NCI-H1092 treated with DMSO at 0.1 percent for 48 hours (cell line): ENCODE measurements at places on chromosomes 5 and 9.

GRCh38 chr5:134873494-134873893, 677 bp upstream of the TXNDC15 start:
- no peak for DNase-seq

DNA sequence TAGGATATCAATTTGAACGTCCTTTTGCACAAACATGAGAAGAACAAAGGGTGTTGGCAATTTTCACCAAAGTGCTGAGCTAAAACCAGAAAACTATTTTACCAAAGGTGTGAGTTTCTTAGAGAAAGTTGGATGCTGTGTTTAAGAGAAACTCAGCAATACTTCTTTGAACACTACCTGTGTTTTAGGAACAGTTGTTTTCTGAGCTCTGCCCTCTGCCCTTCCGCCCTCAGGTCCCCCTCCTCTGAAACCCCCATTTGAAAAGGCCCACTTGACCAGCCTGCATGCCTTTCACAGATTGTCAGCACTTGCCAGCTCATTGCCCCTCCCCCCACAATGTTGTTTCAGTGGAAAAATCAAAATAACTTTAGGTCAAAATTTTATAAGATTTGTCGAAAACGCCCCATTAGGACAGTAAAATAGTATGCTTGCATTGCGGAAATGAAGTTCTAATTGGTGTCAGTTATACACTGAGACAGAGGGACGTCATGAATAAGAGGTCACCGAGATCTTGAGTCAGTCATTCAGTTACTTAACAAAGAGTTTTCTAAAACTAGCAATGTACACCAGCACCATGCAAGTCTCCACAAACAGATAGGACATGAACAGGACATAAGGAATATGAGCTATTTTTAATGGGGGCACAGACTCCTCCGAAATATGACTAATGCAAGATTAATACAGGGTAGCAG, 61.9 kb upstream of the IL7R start:
- no peak for DNase-seq

DNA sequence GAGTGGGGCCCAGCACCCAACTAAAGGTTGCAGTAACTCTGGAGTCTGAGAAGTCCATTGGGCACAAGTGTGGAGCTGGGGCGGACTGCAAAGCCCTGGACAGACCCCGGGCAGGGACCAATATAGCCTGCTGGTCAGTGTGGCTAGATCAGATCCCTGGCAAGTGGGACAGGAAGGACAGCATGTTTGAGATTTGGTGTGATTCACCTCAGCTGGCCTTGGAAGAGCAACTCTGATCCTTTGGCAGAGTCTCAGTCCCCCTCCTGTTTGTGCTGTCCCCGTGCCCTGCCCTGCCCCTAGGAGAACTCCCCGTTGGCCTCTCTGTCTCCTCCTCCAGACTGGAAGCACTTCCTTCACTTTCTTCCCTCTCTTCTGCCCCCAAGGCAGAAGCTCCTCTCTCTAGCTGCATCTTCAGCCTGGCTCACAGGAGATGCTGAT, 255.3 kb downstream of the FSTL4 start:
- DNase-seq, result no peak

DNA sequence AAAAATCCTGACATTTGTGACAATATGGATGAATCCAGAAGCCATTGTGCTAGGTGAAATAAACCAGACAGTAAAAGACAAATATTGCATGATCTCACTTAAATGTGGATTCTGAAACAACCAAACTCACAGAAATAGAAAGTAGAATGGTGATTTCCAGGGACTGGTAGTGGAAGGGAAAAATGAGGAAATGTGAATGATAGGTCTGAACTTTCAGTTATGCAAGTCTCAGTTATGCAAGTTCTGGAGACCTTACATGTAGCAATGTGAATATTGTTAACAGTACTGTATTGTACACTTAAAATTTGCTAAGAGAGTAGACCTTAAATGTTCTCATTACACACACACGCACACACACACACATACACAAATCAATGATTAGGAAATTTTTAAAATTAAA, 84.9 kb downstream of the SLCO4C1 start:
- no peak for DNase-seq

GRCh38 chr9:89514337-89514736, 16.4 kb upstream of the SEMA4D start:
- no peak for DNase-seq

DNA sequence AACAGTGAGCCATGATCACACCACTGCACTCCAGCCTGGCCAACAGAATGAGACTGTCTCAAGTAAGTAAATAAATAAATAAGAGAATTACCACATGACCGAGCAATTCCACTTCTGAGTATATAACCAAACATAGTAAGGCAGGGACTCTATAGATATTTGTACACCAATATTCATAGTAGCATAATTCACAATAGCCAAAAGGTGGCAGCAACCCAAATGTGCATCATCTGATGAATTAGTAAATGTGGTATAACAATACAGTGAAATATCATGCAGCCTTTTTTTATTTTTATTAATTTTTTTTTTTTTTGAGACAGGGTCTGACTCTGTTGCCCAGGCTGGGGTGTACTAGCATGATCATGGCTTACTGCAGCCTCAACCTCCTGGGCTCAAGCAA, 33.1 kb downstream of the ALDH7A1 start:
- no peak for DNase-seq

DNA sequence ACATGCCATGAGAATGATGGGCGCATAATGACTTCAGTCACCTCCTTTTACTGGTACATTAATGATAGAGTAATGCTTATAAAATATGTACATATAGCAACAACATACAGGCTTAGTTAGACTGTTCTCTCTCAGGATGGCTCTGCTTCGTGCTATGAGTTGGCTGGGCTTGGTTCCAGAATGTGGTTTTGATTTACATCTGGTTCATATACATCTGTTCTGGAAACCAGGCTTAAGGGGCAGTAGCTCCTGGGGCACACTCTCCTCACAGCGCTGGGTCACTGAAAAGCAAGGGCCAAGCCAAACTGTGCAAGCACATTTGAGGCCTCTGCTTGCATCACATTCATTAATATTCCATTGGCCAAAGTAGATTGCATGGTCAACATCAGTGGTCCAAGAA, 44.9 kb downstream of the PCSK1 start:
- DNase-seq, result no peak
